ENCODE measurements at places on chromosomes 2 and 18.

DNA sequence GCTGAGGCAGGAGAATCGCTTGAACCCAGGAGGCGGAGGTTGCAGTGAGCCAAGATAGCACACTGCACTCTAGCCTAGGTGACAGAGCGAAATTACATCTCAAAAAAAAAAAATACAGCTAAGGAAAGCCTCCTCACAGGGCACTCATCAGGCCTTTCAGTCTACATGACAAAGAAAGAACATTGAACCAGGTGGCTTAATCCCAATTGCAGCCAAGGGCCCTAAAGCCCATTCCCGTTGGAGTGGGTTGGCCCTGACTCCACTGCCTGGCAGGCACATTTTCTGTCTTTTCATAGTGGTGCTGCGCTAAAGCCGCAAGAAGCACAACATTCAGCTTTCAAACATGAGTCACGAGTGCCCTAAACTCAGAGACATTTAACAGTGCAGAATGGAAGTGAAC is 372.5 kb downstream of the RNF144A start:
- no peak for DNase-seq

GRCh38 chr2:21693081-21693480 is 569.3 kb downstream of the TDRD15 start:
- no peak for DNase-seq

- DNase-seq, result no peak
Measured at GRCh38 chr2:113160962-113161361, 12.8 kb upstream of the PSD4 start.

DNA sequence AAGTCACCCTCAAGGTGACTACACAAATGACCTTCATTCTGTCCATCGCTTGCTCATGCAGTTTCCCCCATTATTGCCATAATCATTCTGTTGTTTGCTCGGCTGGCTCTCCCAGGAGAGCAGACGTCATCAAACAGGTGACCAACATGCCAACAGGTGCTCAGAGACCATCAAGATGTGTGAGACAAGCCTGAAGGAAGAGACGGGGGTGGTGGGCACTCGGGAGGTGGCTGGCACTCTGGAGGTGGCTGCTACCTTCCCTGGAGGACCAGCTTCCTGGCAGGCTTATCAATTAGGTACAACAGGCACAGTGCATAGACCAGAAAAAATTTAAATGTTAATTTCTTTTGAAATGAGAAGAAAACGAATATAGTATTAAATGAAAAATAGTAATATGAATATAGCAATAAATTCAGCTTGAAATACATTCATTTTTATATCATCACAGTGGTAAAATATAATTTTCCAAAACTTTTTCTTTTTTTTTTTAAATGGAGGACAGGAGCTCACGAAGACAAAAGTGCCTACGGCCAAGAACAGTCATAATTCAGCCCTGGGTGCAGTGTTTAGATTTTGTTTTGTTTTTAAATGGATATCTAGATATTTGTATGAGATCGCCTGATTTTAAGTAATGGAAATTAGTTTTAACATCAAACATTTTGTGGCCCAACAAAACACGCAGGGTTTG is 16.9 kb upstream of the HAAO start:
- DNase-seq, result peak; percentile 72

- no peak for DNase-seq
Measured at GRCh38 chr18:3111523-3112240, 98.7 kb upstream of the LPIN2 start.

Data from NCI-H2029 (cell line).